Activated T-helper 1 cell treated with anti-CD3 and anti-CD28 coated beads, Interleukin-12 subunit alpha, Interleukin-12 subunit beta, Interleukin-2, Interleukin-4 antibody, amounts not matched to agents 30 ng/mL and 10 ng/mL and 1 ng/mL, durations not matched to agents 14 hours and 24 hours and 36 hours (primary cell): ENCODE measurements at places on chromosomes 3 and 15.
A peak's percentile ranks its signal among the peaks of the same experiment; 100 is the strongest.

GRCh38 chr15:67022587-67023105 is 42.8 kb upstream of the SMAD3 start:
- peaks cover 9% of the 10 kb centered on the region for H3K27me3 ChIP-seq
- no peak for DNase-seq
- peaks cover 46% of the 10 kb centered on the region for H3K4me1 ChIP-seq
- H3K27ac ChIP-seq = peak overlapping the region; percentile 20
- H3K36me3 ChIP-seq = no peaks in the 10 kb centered on the region
- no peak overlapping the region for H3K4me3 ChIP-seq

DNA sequence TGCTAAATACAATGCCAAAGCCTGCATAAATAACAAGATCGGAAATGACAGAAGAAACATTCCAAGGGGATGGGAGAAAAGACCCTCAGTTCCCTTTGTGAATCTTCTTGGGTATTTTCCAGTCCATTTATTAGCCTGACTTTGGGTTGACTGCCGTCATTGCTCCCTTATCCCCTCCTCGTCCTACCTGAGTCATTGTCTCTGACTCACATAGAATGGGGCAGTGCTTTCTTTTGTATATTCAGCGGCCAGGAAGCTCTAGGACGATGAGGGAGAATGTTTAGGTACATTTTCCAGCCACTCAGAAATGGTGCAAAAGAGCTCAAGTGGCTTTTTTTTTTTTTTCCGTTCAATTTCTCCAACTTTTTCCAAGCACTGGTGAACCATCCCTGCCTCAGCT is 71.6 kb downstream of the KAT2B start:
- peaks cover 27% of the 10 kb centered on the region for H3K4me1 ChIP-seq
- DNase-seq = no peak
- H3K36me3 ChIP-seq = peaks cover 46% of the 10 kb centered on the region
- H3K27me3 ChIP-seq = no peaks in the 10 kb centered on the region
- no peak overlapping the region for H3K27ac ChIP-seq
- H3K4me3 ChIP-seq = no peak overlapping the region

GRCh38 chr3:16496408-16497222 is 16.9 kb downstream of the RFTN1 start:
- H3K36me3 ChIP-seq = peaks cover 53% of the 10 kb centered on the region
- DNase-seq = no peak
- peak overlapping the region; percentile 38 for H3K4me3 ChIP-seq
- peaks cover 65% of the 10 kb centered on the region for H3K4me1 ChIP-seq
- peak overlapping the region; percentile 79 for H3K27ac ChIP-seq

DNA sequence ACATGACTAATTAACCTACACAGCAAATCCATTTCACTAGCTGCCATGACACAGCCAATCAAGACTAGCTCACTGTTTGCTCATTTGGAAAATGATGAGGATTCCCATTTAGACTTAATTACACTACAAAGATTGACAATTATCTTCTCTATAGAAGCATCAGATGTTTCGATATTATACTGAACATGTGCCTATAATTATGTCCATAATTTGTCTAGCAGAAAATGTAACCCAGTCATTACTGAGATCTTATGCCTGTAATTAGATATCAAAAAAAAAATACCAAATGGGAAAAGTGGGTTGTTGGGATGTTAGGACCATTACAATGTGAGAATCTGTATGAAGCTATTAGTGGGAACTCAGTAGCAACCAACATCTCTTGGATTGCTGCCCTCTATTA is 344.2 kb upstream of the MCTP2 start:
- H3K27me3 ChIP-seq = no peaks in the 10 kb centered on the region
- DNase-seq = no peak
- no peaks in the 10 kb centered on the region for H3K36me3 ChIP-seq
- no peaks in the 10 kb centered on the region for H3K4me1 ChIP-seq

DNA sequence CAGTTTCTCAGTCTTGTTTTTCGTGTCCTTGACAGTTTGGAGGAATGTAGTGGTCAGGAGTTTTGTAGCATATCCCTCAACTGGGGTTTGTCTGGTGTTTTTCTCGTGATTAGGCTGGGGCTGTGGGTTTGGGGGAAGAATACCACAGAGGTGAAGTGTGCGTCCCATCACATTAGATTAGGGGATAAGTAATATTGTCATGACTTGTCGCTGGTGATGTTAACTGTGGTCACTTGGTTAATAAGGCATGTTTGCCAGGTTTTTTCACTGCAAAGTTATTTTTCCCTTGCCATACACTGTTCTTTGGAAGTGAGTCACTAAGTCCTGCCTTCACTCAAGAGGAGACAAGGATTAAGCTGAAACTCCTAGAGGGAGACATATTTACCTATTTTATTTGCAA is 39.1 kb downstream of the PAK2 start:
- no peak overlapping the region for H3K4me3 ChIP-seq
- DNase-seq = no peak
- H3K27me3 ChIP-seq = no peaks in the 10 kb centered on the region
- H3K36me3 ChIP-seq = peaks cover 60% of the 10 kb centered on the region
- H3K27ac ChIP-seq = no peak overlapping the region
- H3K4me1 ChIP-seq = peaks cover 12% of the 10 kb centered on the region
